ENCODE measurements at places on chromosomes 3 and 15.

GRCh38 chr3:12768579-12769527, 9.8 kb upstream of the TMEM40 start:
- DNase-seq = no peak

DNA sequence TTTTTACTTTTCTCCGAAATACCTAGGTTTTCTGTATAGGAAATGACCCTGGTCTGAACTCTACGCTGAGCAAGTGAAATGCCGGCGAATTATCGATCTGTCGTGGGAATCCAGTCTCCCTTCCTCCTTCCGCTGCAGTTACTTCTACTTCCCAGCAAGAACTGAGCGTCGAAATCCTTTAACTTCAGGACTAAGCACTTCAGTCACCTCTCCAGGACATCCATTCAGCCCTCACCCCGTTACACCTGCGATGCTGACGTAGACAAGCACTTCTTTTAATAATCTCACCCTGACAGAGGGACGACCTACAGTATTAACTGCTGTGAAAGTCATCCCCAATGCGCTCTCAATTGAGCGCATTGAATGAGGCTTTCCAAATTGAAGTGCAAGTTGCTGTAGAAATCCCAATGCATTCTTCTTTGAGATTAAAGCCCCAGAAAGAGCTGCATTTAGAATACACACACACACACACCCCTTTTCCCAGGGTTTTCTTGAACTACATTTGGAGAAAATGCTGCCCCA, 1.3 kb downstream of the TOP2B start:
- no peak for DNase-seq

GRCh38 chr3:55454611-55455010, 32.5 kb downstream of the WNT5A start:
- DNase-seq = no peak

DNA sequence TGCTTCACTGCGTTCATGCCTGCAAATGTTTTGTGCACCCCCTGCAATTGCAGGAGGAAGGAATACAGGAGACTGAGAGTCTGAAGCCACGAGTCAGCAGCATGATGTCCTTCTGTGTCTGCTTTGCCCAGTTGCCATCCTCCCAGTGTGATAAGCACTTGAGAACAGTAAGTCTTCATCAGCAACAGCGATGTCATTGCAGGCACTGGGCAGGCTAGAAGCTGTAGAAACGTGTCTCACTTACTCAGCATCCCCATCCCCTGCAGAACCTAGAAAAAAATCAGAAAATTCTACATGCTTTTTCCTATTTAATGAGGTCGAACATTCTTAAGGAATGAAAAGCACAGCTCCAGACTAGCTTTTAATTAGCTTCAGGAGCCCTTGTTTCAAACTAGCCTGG, 156.5 kb upstream of the LPP start:
- peak; percentile 45 for DNase-seq

DNA sequence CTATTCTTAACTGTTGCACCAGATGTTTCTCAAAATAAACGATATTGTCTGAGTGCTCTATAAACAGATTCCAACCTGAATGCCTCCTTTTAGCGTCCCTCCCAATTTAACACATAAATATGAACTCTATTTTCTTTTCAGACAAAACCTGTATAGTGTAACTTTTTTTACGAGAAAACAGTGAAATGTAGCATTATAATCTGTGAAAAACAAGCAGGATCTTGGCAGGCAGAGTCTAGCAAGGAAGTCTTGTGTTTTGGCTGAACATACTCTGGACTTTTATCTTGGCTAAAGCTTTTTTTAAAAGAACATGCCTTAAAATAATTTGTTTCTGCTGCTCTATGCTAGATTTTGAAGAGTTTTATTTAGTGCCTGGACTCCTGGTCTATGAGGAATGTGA, 150.5 kb downstream of the ROBO2 start:
- no peak for DNase-seq
